ENCODE measurements at places on chromosomes 12 and 14.
A peak's percentile ranks its signal among the peaks of the same experiment; 100 is the strongest.

- no peak for DNase-seq
Measured at GRCh38 chr12:81819991-81820633, 61.0 kb upstream of the PPFIA2 start.

DNA sequence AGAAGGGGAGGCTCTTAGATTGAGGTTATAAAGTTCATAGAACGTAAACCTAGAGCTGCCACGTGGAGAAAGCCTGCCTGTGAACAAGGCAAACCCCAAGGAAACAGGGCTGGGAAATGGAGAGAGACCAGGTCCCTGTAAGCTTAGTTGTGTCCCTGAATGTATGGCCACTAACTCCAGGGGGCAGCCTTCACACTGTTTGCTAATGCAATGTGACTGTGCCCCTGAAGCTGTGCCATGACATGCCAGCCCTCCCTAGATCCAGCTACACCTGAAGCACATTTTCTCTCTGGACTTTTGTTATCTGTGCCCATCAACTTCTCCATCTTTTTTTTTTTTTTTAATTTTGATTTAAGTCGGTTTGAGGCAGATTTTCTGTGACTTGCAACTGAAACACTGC is 60.6 kb upstream of the TMCC3 start:
- DNase-seq = peak; percentile 56

GRCh38 chr12:823028-823698 is 70.8 kb downstream of the WNK1 start:
- no peak for DNase-seq

GRCh38 chr14:52558688-52559087 is 6.1 kb downstream of the GPR137C start:
- no peak for DNase-seq

DNA sequence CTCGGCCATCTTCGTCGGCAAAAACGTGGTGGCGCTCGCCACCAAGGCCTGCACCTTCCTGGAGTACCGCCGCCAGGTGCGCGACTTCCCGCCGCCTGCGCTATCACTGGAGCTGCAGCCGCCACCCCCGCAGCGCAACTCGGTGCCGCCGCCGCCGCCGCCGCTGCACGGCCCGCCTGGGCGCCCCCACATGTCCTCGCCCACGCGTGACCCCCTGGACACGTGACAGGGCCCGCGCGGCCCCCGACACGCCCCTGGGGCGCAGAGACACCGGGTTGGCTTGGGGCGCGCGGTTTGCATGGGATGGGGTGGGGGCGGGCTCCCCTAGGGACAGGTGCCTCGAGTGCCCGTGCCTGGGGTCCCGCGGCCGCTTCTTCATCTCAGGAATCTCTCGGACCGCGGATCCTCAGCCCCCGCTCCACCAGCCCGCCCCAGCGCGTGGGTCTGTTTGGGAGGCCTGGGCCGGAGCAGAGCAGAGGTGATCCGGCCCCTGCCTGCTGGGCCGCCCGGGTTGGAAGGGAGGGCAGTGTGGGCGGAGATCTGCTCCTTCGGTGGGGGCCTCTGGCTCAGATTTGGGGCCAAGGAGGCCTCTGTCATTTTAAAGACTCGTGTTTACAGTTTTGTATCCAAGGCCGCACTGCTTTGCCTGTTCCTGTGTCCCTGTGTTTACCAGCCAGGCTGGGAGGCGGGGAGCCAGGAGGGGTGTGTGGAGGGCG is 3.3 kb downstream of the TMEM121 start:
- no peak for DNase-seq
